Left cardiac atrium (tissue), 4 donors: ENCODE measurements at places on chromosomes 4 and X.

GRCh38 chrX:22296871-22297270 lies 24.2 kb downstream of the CBLL2 start:
- DNase-seq, result no peak

- DNase-seq, result no peak
These were observed 21.5 kb downstream of the SUPT20HL2 start for GRCh38 chrX:24292353-24292752.

GRCh38 chr4:134628066-134628465 lies 426.5 kb upstream of the PABPC4L start:
- DNase-seq, result no peak

GRCh38 chr4:73721909-73722308 lies 18.5 kb upstream of the CXCL8 start:
- DNase-seq, result no peak

DNA sequence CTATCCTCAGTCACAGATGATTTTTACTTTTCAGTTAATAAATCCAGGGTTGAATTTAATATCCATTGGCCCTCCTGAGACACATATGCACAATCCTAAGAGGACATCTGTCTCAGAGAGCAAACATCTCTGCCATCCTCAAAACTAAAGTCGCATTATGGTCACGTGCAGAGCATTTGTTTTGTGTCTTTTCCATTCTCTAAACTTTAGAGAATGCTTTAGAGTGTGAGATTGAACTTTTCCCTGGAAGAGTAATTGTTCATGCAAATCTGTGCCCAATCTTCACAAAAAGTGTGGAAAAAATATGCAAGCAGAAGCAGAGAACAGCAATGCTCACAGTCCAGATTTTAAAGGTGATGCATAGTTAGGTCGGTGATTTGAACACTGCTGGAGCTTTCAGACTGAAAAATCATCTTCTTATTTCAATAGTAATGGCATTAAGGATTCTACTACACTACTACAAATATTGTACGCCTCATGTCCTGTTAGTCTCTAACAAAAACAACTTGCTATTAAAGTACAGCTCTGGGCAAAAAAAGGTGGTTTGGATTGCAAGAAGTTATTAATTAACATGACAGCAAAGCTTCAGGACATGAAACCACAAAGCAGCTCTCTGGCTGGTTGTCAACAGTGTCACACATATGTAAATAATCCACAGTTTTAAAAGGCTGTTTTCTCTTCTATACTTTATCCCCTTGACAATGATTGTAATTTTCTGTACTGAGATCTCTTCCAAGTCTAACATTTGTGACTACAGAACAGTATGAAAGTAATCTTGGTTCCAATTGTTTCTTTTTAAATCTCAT lies 19.9 kb downstream of the DCHS2 start:
- DNase-seq, result no peak

DNA sequence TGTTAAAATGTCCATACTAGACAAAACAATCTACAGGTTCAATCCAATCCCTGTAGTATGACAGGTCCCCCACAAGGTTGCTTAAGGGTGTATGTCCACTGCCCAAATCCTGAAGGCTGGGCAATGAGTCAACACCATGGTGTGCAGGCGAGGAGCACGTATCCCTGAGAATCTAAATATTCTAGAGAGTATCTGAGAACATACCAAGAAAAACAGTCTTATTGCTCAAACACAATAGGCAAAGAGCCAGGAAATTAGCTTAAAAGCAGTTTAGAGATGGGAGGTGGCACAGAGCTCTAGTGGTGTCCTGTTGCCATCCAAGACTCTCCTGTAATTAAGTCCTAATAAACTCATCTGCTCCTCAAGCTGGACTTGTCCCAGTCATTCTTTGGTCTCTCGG lies 37.0 kb downstream of the RCHY1 start:
- no peak for DNase-seq

- DNase-seq, result no peak
These were observed 202.3 kb upstream of the FSTL5 start for GRCh38 chr4:162366146-162366545.

DNA sequence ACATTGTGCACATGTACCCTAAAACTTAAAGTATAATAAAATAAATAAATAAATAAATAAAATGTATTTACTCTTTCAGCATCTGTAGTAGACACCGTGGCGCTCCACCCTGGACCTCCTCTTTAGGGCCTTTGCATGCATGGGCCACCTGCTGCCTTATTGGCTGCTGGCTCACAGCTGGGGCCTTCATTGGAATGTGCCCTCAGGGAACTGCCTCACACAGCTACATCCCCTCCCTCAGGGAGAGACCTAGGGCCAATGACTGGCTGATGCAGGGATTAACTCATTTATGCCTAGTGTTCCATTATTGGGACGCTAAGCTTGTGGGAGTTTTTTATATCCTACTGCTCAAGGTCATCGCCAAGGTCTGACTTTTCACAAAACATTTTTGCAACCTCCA lies 302.9 kb upstream of the FTHL17 start:
- no peak for DNase-seq

DNA sequence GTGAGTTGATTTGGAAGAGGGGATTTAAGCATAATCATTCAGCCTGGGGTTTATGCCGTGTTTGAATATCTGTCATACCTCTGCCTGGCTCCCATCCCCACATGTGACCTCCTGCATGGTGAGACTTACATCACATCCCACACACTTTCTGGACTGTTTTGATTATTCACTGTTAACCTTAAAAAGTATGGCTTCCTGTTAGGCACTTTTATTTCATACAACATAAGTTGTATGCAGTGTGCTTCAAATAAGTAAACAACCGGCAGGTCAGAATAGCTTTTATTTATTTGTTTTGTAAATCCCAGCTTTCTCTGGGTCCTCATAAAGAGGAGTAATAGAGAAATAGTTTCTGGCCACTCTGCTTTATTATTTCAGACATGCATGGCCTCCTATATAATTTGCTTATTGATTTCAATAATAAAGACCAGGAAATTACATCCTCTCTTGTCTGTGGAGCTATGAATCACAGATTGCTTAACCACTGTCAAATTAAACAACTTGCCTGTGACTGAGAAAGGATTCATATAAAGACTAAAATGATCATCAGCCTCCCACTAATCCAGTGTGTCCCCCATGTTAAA lies 376.8 kb upstream of the ZFP42 start:
- no peak for DNase-seq

DNA sequence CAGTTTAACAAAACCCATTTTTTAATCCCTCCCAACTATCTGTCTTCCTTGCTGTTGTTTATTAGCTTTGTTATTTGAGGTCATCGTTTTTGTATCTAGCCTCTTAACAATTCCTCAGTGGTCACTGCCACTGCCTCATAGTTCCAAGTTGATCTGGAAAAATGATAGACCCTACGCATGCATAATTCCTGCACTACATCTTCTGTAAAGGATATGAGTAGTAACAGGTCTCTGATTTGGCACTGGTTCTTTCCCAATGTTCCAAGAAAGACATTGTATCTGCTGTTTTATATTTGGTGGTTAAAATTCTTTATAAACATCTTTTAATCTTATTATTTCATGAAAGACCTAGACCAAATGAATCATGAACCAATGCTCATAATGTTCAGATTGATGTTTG lies 166.6 kb downstream of the ZNF330 start:
- no peak for DNase-seq
